ENCODE measurements at places on chromosomes 11 and 22. TPM values are rescaled to one million over a fixed set of nuclear protein-coding genes. Genes with fewer than 3 reads are reported as not detected.
A peak's percentile ranks its signal among the peaks of the same experiment; 100 is the strongest.

- no peak for DNase-seq
Observed at GRCh38 chr11:134956450-134957210, 544.6 kb upstream of the B3GAT1 start.

DNA sequence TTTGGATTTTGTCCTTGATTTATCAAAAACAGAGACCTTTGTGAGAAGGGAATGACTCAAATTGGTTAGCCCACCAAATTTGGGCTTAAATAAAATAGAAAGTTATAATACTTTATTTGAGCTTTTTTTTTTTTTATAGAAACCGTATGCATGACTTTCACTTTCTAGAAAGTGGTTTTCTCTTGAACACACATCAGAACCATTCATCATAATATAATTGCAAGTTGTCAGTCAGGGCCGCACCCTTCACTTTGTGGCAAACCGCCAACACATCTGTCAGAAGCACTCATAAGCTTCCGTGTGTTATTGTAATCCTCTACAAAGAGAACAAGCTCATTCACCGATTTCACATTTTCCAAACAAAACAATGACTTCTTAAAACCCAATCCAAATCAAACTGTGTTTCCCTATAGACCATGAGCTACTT is 76.1 kb downstream of the SOX6 start:
- DNase-seq = peak; percentile 69

DNA sequence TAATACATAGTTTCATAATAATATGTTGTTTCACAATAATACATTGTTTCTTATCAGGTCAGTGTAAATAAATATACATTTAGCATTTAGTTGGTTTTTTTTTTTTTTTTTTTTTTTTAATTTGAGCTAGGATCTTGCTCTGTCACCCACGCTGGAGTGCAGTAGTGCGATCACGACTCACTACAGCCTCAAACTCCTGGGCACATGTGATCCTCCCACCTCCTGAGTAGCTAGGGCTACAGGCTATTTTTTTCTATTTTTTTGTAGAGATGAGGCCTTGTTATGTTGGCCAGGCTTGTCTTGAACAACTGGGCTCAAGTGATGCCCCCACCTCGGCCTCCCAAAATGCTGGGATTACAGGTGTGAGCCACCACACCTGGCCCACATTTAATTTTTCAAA is 43.5 kb downstream of the MIAT start:
- no peak for DNase-seq

Gene CASP4
- 15.5 TPM for polyA plus RNA-seq

- DNase-seq = no peak
Observed at GRCh38 chr11:72391638-72392423, 42.5 kb downstream of the CLPB start.

DNA sequence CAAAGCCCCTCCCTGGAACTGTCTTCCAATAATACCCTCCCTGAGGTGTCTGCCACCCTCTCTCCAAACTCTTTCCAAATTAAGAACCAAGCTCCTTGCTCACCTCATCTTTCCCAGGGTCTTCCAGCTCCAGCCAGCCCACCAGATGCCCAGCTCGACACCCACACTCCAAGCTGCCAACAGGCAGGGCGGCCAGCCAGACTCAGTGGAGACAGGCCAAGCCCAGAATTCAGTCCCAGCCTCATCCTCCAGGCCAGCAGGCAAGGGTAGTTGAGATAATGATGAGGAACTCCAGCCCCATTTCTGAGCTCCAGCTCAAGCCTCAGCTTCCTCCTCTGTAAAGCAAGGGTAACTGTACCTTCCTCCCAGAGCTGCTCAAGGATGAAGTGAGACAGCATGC is 132.9 kb downstream of the CHST1 start:
- DNase-seq = no peak

DNA sequence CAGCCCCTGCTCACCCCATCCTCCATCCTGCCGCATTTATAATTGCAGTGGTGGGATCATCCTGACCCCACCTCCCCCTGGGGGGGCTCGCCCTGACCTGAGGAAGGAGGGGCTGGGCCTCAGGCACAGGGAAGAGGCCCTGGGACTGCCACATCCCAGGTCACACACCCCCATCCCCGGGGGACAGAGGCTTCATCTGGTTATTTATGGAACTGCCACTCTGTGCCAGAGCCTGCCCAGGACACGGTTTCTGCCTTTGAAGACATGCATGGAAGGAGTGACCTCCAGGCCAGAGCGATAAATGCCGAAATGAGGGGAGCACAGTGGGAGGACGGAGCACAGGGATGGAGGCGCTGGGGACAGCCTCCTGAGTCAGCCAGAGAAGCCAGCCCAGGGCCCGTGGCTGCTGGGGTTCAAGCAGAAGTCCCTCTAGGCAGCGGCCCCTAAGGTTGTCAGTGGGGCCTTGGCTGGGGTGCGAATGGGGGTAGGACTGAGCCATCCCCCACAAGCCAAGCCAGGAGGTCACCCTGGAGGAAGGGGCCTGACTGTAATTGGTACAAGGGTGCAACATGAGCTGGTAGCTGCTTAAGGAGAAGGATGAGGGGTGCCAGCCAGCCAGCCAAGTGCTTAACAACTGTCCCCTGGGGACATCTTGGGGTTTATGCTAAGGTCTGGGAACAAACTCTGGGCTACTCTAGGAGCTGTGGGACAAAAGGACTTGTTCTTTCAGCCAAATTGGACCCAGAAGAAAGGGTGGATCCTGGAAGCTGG is 51.4 kb upstream of the SHISAL1 start:
- DNase-seq = no peak

All from liver (tissue), 10 donors.